ENCODE measurements at places on chromosomes 2 and 18.

- DNase-seq: no peak
These were observed 848 bp downstream of the FAM124B start for GRCh38 chr2:224400886-224401632.

GRCh38 chr2:71453404-71454220 is at the start of gene DYSF:
Gene DYSF, plus strand, starts transcription at chr2:71453561.
- peak; percentile 58 for DNase-seq

- no peak for DNase-seq
These were observed 42.7 kb downstream of the SMAD4 start for GRCh38 chr18:51072586-51073313.

GRCh38 chr18:13645093-13645492 is 81.3 kb downstream of the FAM210A start:
- no peak for DNase-seq

DNA sequence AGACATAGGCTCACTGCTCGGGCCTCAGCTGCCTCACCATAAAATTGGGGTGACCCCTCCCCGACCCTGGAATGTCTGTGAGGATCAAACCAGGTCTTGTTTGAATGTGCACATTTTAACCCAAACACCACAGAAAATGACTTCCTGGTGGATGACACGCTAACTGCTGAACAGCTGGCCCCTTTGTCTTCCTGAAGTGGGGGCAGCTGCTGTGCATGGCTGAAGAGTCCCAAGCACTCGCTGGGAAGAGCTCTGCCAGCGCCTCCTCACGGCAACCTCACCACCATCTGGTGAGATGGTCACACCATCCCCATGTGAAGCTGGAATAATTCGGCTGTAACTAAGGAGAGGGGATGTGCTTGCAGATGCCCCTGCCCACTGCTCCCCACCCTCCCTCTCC is 34.0 kb downstream of the AQP12A start:
- no peak for DNase-seq

DNA sequence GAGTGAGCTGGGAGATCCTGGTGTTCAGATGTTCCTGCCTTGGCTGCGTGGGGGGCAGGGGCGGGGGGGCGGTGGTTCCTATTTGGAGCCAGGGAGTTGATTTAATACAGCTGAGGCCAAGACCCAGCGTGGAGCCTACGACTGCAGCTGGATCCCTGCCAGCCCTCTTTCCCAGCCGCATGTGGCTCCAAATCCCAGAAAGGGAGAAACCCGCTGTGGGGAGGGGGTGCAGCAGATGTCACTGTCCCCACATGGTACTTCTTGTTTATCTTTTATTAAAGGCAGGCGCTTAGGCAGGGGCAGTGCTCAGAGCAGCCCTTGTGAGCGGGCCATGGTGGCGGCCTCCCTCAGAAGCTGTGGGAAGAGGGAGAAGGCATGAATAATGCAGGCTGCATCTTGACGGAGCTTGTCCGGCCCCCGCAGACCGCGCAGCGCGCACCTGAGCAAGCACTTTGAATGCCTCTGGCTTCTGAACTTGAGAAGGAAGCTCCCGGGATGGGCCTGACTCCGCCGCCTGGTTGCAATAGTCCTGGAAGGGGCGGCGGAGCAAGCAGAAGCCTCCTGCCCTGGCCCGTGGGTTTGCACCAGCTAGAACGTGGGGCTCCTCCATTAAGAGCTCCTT is 112.1 kb downstream of the GLI2 start:
- peak; percentile 33 for DNase-seq

- no peak for DNase-seq
These were observed 35.0 kb upstream of the PTMA start for GRCh38 chr2:231673348-231673770.

DNA sequence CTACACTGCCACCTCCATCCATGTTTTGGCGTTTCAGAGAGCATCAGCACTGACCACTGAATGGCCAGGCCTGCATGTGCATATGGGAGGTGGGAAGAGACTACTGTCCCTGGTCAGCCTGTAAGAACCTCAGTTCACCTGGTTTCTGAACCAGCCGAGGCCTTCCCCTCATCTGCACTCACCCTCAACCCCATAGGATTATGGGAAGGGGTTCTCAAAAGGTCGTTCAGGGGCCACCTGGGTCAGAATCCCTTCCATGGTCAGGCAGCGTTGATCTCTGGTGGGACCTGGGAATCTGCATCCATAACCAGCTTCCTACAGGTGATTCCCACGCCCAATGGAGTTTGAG is 36.7 kb downstream of the TET3 start:
- DNase-seq: no peak

GRCh38 chr2:129757366-129757914 is 222.0 kb upstream of the RAB6C start:
- DNase-seq: no peak

DNA sequence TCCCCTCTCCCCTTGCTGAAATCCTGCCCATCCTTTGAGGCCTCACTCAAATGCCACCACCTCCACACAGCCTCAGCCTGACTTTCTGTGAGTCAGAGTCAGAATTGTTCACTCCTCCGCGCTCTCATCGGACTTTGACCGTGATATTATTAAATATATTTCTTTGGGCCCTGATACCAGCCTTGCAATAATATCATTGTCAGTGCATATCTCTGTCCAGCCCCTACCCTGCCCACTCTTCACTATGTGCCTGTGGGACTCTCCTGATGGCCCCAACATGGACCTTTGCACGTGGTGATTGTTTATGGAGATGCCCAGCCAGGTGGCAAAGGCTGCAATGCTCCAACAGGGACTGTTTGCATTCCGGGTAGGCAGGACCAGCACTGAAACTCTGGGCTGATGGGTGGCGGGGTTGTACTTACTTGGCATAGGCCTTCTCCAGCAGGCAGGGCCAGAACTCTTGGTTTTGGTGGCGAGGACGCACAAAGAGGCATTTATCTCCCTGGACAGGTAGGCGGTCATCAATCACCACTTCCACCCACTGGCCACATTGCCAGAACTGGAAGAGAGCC is 37.3 kb downstream of the CAPN13 start:
- DNase-seq: no peak

DNA sequence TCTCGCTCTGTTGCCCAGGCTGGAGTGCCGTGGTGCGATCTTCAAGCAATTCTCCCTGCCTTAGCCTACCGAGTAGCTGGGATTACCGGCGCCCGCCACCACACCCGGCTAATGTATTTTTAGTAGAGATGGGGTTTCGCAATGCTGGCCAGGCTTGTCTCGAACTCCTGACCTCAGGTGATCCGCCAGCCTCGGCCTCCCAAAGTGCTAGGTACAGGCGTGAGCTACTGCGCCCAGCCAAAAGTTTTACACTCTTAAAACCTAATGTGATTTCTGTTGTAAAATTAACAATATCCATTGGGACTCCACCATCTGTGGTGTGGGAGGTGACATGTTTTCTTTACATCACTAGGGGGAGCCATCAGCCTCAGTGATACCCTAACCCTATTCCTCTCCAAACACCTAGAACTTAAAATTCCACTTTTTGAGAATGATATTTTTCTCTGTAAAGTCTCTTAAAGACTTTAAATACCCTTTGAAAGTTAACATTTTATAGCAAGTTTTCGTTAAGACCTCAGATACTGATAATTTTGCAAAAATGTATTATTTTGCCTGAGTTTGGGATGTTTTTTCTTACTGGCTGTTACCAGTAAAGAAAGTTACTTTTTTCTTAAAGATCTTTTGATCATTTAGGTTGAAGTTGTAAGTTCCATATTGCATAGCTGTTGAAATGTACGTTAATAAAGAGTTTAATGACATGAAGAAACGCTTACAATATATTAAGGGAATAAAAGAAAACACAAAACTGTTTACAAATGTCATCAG is 11.6 kb upstream of the EIF2AK2 start:
- DNase-seq: no peak

DNA sequence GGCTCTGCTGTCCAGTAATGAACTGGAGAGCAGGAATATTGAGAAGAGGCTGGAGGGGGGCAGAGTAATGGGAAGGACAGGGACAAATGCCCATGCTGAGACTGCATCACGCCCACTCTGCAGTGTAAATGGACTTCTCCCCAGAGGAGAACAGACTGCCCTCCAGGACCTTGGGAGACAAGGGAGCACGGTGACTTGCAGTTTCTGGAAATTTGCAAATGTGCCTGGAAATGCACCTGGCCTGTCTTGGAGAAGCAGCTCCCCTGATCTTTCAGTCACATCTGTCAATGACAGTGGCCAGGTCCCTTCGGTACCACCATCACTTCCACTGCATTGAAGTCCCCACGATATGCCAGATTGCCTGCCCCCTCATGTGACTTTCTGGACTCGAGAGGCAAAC is 178.7 kb upstream of the SH3BP4 start:
- DNase-seq: no peak

- DNase-seq: no peak
These were observed 81.5 kb downstream of the DPP4 start for GRCh38 chr2:161992531-161992930.

GRCh38 chr18:43606795-43607194 is 329.5 kb upstream of the SYT4 start:
- no peak for DNase-seq

DNA sequence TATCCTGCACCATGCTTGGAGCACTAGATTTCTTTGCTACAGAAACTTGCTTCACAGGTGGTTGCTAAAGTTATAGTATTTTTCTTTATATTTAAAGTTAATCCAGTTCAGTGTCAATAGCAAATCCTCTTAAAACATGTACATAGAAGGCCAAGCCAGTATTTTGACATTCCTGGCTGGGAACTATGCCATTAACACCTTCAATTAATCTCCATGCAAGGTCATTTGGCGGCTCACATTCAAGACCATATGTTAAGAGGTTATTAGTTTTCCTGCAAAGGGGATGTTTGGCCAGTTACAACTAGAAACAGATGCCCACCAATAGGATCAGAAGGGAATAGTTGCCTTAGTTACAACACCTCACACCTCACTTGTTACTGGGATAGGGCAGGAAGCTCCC is 261.3 kb upstream of the MEIS1 start:
- no peak for DNase-seq

- DNase-seq: no peak
These were observed 199.6 kb upstream of the HNMT start for GRCh38 chr2:137764646-137765045.

DNA sequence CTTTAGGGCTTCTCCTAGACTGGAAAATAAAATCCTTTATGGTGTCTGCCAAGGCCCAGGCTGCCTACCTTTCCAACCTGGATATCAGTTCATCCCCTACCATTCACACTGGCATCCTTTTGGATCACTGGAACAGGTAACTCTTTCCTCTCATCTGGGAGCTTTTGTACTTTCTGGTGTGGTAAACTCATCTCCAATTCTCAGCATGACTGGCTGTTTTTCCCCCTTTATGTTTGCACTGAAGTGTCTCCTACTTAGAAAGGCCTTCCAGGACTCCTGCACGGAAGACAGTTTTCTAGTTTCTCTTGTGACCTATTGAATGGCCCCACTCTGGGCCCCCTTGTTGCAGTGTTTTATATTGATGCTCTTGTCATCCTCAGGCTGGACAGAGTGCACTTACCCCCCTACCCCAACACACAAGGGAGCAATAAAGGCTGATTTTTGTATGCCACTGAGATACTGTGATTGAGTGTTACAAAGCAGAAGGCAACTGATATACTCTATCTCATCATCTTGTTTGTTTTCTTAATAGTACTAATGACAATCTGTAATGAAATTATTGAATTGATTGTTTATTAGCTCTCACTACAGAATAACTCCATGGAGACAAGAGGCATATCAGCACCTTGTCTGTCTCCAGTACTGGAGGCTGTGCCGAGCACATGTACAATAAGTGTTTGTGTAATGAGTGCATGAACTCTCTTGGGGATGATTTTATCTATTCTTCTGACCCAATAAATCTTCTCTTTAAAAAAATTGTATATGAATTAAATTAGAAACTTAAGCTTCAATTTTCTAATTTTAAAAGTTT is 129.9 kb downstream of the PIEZO2 start:
- no peak for DNase-seq

- no peak for DNase-seq
These were observed 752.0 kb upstream of the HS6ST1 start for GRCh38 chr2:129070663-129071062.

DNA sequence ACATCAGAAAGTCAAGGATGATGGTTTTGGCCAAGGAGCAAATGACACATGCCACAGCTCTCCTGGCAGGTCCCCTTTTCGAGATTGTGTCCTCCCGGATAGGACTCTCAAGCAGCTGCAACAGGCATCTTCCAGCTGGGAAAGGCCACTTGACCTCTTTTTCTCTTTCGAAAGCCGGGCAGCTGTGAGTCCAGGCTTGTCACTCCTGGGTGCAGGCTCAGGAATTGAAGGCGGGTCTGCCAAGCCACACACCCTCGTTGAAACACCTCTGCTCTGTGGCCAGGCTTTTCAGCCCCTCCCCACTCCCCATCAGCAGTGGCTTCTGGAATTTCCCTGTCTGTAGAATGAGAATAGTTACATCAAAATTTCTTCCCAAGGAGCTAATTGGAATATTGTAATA is 98.0 kb downstream of the CCDC138 start:
- no peak for DNase-seq

DNA sequence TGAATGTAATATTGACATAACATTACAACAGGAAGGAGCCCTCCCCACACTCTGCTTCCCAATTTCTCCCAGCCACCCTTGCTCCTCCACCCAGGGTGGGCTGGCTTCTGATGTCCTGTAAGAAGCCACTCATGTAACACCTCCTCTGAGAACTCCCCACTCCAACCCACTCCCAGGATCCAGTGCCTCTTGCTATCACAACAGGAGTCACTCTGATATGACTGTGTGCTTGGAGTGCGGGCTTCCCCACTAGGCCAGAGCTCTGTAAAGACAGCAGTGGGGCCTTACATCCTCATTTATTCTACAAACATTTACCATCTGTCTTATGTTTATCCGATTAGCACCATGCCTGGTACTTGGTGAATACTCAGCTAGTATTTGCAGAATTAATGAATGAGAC is 65.1 kb downstream of the PTGR3 start:
- DNase-seq: no peak

DNA sequence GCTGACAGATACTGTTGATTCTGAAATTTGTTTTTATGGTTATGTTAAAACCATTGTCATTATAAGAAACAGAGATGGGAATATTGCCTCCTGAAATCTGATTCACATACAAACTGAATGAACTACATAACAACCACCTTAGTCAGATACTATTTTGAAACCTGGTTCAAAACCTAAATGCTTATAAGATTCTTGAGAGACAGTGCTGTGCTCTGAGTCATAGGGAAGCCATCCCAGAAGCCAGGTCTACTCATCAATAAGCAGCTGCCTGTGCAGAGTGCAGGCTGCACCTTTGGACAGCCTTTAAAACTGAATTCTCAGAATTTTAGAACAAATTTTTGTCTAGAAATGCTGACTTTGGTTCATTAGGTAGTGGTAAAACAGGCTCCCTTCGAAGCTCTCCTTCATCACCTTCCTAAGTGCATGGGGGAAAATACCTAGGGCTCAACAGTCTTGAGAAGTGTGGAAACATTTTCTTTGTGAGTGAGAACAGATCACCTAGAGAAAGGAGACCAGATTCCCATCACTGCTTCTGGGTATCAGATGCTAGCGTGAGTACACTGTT is at the start of gene SERPINB7:
SERPINB7 (plus strand) TSS at position 253 of the 565 bp plus-strand sequence. CDS start 6,955 bp downstream, outside the sequence.
- no peak for DNase-seq

- no peak for DNase-seq
These were observed 48.5 kb downstream of the C2orf74 start for GRCh38 chr2:61210332-61210981.

- DNase-seq: no peak
These were observed 64.1 kb upstream of the NFU1 start for GRCh38 chr2:69501301-69501700.

- no peak for DNase-seq
These were observed 24.9 kb downstream of the CCNT2 start for GRCh38 chr2:134943540-134943939.

Measured in head of caudate nucleus (tissue), 42 donors.